ENCODE measurements at places on chromosomes 1 and 21.

- DNase-seq, result no peak
These were observed 11.2 kb downstream of the TAF12 start for GRCh38 chr1:28631713-28632112.

DNA sequence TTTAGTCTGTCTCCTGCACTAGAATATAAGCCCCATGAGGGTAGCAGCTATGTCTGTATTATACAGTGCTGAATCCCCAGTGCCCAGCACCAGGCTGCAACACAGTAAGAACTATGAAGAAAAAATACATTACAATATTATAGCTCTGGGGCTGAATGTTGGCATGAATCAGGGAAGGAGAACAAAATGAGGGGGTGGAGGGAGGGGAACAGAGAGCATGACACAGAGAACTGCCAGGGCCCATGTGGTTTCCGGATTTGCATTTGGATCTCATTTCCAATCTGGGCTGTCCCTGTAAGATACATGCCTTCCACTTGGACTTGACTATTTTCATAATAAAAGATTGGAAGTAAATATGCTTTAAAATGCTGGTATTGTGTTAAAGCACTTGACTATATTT is 35.8 kb downstream of the C1orf198 start:
- DNase-seq, result no peak

GRCh38 chr1:910311-910880 is 13.3 kb upstream of the SAMD11 start:
- no peak for DNase-seq

DNA sequence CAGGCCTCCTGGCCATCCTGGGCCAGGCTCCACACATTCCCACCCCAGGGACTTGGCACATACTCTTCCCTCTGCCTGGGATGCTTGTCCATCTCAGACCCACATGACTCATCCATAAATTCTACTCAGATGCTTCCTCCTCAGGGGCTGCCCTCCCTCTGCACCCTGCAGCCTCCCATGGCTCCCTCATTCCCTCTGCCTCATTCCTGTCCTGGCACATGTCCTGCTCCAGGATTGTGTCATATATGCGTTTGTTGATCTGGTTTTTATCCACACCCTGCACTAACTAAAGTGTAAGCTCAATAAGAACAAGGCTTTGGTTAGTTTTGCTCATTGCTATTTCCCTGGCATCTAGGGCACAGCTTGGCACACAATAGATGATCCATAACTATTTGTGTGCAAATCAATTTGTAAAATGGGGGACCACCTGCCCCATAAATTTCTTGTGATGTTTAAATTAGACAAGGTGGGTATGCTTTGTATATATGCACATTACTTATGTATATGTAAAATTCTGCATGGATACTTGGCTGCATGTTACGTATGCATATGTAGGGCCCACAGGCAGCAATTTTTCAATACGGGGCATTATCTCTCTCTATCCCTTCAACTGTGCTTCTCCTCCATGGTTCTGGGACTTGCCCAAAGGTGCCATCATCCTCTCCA is 191.4 kb downstream of the PTPRU start:
- no peak for DNase-seq

DNA sequence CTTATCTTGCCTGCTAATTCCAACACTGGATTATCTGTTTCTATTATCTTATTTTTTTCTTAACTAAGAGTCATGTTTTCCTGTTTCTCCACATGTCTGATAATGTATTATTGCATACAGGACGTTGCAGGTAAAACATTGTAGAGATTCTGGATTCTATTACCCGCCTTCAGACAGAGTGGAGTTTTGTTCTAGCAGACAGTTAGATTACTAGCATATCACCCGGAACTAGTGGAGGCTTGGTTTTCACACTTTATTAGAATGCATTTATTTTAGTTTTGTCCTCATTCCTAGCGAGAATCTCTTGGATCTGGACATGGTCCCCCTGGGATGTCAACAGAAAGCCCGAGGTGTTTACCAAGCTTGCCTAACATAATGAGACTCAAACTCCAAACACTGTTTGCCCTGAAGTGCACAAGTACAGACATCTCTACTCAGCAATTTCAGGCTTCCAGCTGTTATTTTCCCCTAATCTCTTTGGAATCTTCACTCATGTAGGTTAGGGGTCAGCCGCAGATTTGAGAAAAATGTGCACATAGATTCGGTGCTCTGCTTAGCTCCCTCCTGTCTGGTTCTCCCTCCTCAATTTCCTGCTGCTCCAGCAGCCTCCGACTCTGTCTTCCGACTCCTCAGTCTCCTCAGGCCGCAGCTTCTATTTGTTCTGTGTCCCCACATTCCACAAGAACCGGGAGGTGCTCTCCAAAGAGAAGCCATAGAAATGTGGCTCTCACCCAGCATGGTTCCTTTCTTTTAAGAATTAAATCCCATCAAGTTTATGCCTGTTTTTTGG is 36.8 kb upstream of the PTPRF start:
- DNase-seq, result no peak

- no peak for DNase-seq
These were observed 204.5 kb downstream of the BRINP3 start for GRCh38 chr1:190273161-190273560.

GRCh38 chr1:113396585-113396984 is 6.3 kb downstream of the MAGI3 start:
- DNase-seq, result no peak

- DNase-seq, result no peak
These were observed 1.1 kb downstream of the TOR3A start for GRCh38 chr1:179082999-179083335.

DNA sequence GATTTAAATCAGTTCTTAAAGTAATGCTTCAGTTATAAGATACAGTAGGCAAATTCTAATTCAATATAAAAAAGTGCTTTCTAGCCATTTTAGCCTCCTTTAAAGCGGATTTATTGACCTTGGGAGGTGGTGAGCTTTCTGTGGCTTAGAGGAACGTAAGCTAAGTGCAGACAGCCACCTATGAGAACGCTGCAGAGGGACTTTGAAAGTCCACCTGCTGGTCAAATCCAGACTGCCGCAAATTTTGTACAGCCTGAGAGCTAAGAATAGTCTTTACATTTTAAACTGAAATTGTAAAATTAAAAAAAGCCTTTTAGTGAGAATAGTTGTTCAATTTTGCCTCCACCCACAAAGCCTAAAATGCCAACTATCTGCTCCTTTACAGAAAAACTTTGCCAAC is 67.0 kb upstream of the SSX2IP start:
- no peak for DNase-seq

GRCh38 chr1:147723691-147724323 is 36.6 kb downstream of the GJA5 start:
- DNase-seq, result no peak

DNA sequence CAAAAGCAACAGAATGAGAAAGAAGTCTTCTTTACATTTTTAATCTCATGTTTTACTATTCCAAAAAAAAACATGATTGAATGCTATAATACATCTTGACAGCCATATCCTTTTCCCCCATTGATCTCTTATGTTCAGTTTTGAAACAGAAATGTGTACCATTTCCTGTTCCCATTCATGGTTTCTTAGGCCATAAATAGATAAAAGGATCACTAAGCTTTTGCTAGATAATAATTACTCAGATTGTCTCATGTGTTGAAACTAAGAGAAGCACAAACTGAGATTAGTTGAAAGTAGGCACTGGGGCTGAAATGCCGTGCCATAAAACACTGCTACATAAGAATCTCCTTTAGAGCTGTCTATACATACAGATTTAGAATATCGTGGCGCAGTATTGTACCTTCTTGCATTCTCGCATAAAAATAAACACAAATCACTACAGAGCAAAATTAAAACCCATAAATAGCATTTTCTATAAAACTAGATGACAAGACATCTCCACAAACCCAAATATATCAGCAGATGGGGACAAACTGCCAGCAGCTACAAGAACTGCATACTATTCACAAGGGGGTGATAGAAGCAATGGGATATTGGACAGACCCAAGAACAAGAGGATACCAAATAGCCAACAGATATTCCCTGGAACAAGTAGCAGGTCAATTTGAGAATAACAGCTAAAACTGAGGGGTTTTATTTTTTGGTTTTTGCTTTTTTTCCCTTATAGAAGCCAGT is 405.3 kb upstream of the PRMT6 start:
- no peak for DNase-seq

DNA sequence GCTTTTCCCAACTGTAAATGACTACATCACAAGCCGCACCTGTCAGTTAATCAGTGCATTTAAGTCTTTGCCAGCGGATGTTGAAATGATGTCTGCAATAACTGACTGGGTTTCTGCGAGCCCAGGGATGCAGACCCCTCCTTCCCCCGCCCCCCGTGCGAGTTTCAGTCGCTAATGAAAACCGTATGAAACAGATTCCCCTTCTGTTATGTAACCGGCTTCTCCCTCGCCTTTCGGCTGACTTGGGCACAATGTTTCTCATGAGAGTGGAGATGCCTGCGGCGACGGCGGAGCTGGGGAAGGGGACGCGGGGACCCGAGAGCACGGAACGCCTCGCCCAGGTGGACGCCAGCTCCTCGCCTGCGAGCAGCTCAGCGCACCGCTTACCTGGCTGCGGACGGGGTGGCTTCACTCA is 753 bp downstream of the KCNJ6 start:
- DNase-seq, result no peak

GRCh38 chr21:27026501-27026900 is 59.6 kb upstream of the ADAMTS5 start:
- no peak for DNase-seq

- no peak for DNase-seq
These were observed 288.4 kb downstream of the SMYD3 start for GRCh38 chr1:246218686-246219085.

DNA sequence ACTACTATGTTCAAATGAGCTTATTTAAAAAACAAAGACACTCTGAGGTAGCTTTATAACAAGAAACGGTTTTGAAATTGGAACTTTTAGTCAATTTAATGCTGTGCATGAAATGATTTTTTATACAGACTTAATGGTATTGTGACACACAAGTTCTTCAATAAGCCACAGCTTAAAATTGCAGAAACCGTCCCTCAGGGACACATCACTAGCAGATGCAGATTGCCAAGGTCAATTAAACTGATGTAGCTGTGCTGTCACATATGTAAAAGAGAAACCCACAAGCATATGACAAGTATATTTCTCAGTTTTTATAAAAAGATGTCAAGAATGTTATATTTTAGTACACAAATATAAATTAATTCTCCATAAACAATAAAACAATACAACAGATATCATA is 366.9 kb downstream of the DPYD start:
- DNase-seq, result no peak

GRCh38 chr1:27868932-27869718 is 3.2 kb upstream of the THEMIS2 start:
- no peak for DNase-seq

DNA sequence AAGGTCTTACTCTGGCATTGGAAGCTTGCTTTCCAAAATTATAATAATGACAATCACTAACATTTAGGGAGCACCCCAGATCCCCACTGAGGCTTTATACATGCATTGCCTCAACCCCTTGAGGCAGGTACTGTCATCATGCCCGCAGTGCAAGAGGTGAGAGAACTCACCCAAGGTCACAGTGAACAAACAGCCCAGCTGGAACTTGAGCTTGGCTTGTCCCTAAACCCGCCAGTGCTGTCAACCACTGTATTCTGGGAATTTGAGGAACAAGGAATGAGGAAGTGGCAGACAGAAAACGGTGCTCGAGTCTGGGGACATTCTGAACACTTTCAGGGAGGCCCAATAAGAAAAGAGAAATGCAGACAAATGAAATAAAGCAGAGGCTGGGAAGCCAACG is 34.6 kb upstream of the TLR5 start:
- no peak for DNase-seq

DNA sequence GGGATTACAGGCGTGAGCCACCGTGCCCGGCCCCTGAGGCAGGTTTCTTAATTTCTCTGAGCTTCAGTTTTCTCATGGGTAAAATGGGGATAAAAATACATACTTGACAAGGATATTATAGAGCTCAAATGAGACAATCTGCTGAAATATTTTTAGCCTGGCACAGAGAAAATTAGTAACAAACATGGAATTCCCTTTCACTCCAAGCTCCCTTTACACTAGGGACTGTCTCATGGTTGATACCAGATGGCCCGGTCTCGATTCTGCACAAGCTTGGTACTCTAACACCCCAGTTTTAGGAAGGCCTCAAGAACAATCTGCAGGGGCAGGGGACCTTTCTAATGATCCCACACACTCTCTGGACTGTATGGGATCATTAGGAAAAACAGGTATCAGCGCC is 671.7 kb downstream of the SMYD3 start:
- no peak for DNase-seq

DNA sequence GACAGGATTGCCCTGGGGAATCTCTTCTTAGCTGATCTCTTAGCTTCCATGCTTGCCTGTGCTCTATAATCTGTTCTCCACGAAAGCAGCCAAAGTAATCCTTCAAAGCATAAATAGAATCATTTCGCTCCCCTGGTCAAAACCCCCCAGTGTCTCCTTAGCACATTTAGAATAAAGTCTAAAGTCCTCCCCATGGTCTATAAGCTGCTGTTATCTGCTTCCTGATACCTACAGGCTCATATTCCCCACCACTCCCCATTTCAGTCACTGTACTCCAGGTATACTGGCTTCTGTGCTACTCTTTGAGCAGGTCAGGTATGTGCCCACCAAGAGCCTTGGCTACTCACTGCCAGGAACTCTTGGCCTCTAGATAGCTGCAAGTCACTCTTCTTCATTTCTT is 2.9 kb downstream of the S100A12 start:
- DNase-seq, result no peak

GRCh38 chr1:57850176-57850940 is 426.5 kb upstream of the DAB1 start:
- no peak for DNase-seq

- no peak for DNase-seq
These were observed 135.4 kb upstream of the ATP1B1 start for GRCh38 chr1:168970926-168971659.

DNA sequence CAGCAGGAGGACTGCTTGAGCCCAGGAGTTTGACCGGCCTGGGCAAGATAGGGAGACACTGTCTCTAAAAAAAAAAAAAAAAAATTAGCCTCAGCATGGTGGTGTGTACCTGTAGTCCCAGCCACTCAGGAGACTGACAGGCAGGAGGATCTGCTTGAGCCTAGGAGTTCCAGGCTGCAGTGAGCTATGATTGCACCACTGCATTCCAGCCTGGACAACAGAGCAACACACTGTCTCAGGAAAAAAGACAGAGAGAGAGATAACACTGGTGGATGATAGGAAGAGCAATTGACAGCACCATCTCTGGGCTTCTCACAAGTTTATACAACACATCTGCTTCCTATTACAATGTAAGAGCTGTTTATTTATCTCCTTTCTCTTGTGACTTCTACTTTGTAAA is 2.4 kb upstream of the RNU11 start:
- no peak for DNase-seq

DNA sequence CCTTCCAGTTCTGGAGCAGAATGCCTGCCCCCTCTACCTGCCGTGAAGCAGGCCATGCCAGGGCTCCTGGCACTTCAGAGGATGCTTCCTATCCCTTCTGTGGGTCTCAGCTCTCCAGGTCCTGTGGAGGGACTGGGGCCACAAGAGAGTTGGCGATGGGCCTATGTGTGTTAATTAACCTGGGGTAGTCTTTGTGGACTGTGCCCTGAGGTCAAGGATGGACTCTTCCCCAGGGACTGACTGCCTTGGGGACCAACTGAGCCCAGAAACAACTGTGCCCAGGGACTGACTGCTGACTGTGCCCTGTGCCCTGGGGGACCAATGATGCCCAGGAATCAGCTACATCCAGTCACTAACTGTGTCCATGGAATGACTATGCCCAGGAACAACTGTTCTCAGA is 37.5 kb upstream of the POU3F1 start:
- DNase-seq, result no peak

GRCh38 chr1:110541906-110542395 is 23.0 kb upstream of the KCNA10 start:
- DNase-seq, result no peak

GRCh38 chr1:237711281-237711680 is 179.4 kb downstream of the ZP4 start:
- DNase-seq, result no peak
